ENCODE measurements at places on chromosomes 2 and 18.

GRCh38 chr2:240949791-240950705, 43.9 kb downstream of the CROCC2 start:
- DNase-seq, result no peak

DNA sequence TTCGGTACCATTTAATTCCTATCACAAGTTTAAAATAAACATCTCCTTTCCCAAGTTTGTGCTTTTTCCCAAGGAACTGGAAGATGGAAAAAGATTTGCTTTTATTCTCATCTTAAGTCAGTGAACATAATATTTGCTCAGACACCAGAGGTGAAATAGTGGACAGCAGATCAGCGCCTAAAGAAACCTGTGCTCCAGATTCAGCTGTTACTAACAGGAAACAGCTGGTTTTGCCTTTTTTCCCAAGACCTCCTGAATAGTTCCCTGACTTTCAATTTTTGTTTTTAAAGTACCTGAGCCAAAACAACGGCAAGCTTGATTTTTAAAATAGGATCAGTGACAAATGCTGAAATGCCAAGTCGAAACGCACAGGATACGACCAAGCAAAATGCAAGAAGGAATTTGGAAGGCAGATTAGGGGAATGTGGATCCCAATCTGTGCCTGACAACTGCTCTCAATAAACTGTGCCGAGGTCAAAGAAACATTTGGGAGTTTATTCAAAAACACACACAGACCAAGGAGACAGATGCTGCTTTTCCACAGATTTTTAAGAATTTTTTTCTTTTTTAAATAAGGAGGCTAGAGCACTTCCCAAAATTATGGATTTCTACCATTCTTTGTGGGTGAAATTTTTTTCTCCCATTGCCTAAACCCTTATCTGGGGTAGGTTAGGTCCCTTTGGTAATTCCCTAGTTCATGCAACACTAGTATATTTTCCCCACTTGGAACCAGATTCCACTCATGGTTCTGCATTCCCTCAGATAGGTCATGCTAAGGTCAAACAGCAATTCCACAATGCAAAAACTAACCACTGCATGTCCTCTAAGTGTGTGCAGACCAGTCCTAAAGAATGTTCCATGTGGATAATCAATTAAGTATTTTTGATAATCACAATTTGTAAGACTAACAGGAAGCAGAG, 121.5 kb upstream of the PDE1A start:
- no peak for DNase-seq

DNA sequence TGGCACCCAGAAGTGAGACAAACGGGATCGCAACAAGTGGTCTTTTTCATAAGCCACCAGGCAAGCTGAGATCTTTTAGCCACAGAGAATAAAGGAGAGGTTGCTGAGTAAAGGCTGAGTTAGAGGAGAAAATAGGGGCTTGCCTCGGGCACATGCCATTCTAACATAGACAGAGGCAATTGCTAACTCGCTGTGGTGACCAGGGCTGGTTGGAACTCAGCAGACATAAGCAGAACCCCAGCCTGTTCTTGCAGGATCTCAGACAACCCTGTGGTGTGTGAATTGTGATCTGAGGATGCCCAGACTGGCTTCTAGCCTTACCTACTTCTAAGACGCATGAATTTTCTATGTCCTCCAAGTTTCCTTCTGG, 300.2 kb downstream of the CDCA7 start:
- no peak for DNase-seq

DNA sequence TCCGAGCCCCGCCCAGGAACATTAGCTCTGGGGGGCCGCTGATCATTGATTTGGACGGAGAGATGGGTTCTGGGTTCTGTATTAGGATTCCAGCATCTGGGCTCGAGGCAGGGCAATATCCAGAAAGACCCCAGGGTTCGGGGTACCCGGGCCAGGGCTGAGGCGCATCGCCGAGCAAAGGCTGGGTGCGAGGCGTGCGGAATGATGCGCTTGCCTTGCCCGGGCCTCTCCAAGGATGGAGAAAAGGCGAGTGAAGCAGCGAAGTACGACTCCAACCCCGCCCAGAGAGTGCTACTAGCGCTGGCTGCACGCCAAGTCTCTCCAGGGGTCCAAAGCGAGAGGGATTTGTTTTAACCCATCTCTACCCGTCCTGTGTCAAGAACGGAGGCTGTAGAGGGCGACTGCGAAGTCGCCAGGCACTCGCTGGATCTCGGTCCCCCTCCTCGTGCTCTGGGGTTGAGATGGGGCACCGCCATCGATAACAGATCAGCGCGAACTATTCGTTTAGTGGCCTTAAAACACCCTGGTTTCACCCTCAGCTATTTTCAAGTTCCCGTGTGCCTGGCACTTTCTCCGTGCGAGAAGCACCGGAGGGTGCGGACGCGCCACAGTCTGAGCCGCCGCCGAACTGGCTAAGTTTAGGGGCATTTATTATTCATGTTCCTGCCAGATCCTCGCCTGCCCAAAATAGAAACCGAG, 1.9 kb downstream of the ADCYAP1 start:
- DNase-seq, result no peak

GRCh38 chr2:208147008-208147407, 1.1 kb upstream of the CRYGB start:
- DNase-seq, result no peak

DNA sequence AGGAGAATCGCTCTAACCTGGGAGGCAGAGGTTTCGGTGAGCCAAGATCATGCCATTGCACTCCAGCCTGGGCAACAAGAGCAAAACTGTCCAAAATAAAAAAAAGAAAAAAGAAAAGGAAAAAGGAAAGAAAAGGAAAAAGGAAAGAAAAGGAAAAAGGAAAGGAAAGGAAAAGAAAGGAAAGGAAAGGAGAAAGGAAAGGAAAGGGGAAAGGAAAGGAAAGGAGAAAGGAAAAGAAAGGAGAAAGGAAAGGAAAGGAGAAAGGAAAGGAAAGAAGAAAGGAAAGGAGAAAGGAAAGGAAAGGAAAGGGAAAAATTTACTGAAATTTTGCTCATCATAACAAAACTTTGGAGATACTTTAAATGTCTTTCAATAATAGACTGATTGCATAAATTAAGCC, 391.3 kb upstream of the GYPC start:
- DNase-seq, result no peak

- DNase-seq, result no peak
Observed at GRCh38 chr18:399631-400135, 100.8 kb downstream of the COLEC12 start.

GRCh38 chr2:170086117-170086688, 91.7 kb upstream of the MYO3B start:
- DNase-seq, result no peak

GRCh38 chr18:51278045-51278649, 80.7 kb upstream of the MEX3C start:
- peak; percentile 29 for DNase-seq

- DNase-seq, result no peak
Observed at GRCh38 chr2:24082787-24083566, 1.7 kb downstream of the TP53I3 start.

DNA sequence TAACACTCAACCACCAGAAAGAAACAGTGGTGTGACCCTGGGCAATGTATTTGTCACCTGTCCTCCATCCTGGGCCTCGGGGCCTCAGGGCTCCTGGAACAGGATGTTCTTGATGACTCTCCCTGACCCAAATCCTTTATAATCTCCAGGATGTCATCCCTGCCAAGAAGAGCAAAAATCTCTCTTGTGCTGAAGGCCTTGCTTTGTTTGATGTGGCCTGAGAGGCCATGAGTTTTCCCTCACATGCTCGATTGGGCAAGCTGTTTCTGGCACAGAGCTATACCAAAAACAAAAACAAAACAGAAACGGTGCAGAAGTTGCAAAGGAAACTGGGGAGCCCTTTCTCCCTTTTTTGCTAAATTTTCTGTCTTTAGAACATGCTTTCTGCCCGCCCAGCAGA, 35.7 kb upstream of the ST3GAL5 start:
- DNase-seq, result no peak

GRCh38 chr2:201517094-201517493, 65.6 kb downstream of the STRADB start:
- DNase-seq, result no peak

GRCh38 chr18:51150113-51150700, 47.3 kb downstream of the MEX3C start:
- DNase-seq, result no peak

GRCh38 chr2:402721-403120, 114.8 kb upstream of the ALKAL2 start:
- DNase-seq, result no peak

DNA sequence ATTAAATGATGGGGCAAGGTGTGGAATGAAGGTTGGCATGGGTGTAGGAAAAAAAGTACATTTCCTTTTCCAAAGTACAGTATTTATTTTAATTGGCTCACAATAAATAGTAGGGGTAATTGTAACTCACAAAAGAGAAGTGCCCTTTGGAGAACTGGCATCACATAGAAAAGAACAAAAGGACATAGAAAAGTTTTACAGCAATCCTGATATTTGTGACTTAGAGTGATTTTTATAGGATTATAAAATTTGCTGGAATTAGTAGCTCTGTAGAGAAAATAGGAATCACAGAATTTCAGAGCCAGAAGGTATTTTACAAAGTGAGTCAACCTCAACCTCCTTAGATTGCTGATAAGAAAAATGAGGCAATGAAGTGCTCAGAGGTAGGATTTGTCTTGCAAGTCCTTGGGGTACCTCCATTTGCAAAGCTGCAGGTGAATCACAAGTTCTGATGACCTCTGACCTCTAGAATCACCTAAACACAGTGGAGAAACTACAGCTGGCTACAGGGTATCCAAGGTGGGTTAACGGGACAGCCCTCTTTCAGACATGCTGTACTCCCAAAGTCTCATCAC, 133.6 kb downstream of the SOCS6 start:
- no peak for DNase-seq

GRCh38 chr2:104790901-104791495, 62.9 kb upstream of the POU3F3 start:
- no peak for DNase-seq

GRCh38 chr2:170063456-170064235, 114.3 kb upstream of the MYO3B start:
- DNase-seq, result no peak

All from kidney glomerular epithelial cell (primary cell).